ENCODE measurements at places on chromosomes 12 and 14.

GRCh38 chr14:64326502-64326901, 32.3 kb upstream of the ESR2 start:
- DNase-seq = no peak
- no peak overlapping the region for H3K27ac ChIP-seq

- H3K27me3 ChIP-seq = no peaks in the 10 kb centered on the region
- no peak overlapping the region for H3K4me3 ChIP-seq
- no peaks in the 10 kb centered on the region for H3K4me1 ChIP-seq
- H3K36me3 ChIP-seq = no peaks in the 10 kb centered on the region
- no peak for DNase-seq
Measured at GRCh38 chr12:64320611-64321010, 69.9 kb downstream of the C12orf56 start.

DNA sequence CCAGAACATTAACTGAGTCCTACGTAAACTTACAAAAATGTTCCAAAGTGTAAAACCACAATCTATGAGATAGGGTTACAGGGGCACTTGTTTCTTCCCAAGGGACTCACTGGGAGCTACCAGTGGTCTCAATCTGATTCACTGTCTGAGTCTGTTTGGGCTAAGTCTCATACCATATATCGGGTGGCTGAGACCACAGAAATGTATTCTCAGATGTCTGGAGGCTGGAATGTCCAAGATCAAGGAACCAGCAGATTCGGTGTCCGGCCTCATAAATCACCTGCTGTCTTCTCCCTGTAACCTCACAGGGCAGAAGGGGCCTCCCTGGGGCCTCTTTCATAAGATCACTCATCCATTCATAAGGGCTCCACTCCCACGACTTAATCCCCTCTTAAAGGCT, 616.3 kb upstream of the TMEM132C start:
- H3K27ac ChIP-seq = no peak overlapping the region
- H3K4me1 ChIP-seq = no peaks in the 10 kb centered on the region
- no peak for DNase-seq
- H3K36me3 ChIP-seq = no peaks in the 10 kb centered on the region

GRCh38 chr12:78005094-78005492, 174.4 kb downstream of the NAV3 start:
- H3K4me3 ChIP-seq = no peak overlapping the region
- no peaks in the 10 kb centered on the region for H3K36me3 ChIP-seq
- no peak overlapping the region for H3K27ac ChIP-seq
- no peak for DNase-seq

DNA sequence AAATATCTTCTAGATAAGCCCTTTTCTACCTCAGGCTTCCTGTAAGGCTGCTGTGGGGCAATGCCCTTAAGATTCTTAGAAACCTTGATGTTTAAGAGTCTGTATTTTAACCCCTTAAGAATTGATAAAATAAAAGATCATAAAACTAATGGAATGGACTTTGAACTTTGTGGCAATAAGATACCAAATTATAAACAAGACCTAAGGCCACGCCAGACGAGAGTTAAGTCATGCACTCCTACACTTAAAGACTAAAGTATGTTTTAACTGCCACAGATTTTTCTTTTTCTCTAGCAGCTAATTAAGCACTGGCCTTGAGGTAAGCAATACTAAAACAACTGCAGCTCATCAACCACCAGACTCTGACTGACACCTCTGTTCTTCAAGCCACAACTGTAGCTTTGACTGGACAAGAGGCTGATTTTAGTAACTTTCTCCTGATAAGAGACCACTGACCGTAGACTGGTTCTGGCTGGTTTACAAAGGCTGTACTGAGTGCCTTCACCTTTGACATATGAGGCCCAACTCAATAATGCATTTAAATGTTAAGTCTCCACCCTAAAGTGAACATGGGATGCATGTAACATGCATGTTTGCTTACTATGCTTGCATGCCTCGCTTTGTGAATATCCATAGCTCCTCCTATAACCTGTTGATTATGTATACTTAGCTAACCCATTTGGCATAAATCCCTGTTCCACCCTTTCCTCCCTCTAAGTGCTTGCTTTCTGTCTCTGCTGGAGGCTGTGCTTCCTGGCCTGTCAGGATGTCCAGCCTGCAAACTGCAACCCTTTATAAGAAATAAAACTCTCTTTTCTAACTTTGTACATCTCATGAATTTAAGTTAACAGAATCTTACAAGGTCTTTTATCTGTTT, 71.9 kb downstream of the KLHL28 start:
- no peaks in the 10 kb centered on the region for H3K27me3 ChIP-seq
- no peaks in the 10 kb centered on the region for H3K36me3 ChIP-seq
- no peaks in the 10 kb centered on the region for H3K4me1 ChIP-seq
- DNase-seq = no peak

DNA sequence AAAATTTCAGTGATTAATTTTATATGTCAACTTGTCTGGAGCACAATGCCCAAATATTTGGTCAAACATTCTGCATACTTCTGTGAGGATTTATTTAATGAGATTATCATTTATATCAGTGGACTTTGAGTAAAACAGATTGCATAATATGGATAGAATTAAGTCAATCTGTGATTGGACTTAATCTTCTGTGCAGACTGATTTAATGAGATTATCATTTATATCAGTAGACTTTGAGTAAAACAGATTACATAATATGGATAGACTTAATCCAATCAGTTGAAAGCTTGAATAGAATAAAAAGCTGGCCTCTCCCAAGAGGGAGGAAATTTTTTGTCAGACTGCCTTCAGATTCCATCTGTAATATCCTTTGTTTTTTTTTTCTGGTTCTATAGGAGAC, 1413.2 kb downstream of the LRFN5 start:
- H3K4me3 ChIP-seq = no peak overlapping the region
- H3K4me1 ChIP-seq = no peaks in the 10 kb centered on the region

- H3K27me3 ChIP-seq = no peaks in the 10 kb centered on the region
- H3K36me3 ChIP-seq = no peaks in the 10 kb centered on the region
- H3K27ac ChIP-seq = no peak overlapping the region
- DNase-seq = no peak
- peaks cover 2% of the 10 kb centered on the region for H3K4me1 ChIP-seq
Measured at GRCh38 chr14:75561013-75561432, 17.4 kb upstream of the FLVCR2 start.

DNA sequence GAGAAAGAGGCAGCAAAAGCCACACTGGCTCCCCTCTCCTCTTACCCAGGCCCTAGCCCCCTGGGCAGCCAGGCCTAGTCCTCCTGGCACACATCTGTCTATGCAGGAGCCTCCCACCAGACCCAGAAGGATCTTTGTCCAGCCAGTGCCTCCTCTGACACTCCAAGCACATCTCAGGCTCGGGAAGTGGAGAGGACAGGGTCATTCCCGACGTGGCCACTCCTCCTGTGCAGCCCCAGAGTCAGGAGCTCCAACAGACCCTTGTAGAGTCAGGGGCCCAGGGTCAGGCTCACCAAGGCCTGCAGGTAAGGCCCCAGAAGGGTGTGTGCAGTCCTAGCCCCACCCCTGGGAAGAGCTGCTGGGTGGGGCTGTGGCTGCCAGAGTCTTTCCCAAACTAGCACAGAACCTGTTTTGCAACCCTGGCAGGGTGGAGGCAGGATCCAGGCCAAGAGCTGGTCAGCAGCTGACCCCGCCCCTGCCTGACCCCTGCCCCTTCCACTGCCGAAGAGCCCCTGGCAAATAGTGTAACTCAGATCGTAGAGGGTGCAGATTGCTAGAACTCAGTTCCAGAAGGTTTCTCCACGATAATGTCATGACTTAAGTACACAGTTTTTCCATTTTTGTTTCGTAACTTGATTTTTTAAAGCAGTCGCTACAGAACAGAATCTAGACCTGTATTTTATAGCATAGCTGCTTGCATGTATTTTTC, 26.6 kb upstream of the PNMA1 start:
- peaks cover 45% of the 10 kb centered on the region for H3K4me1 ChIP-seq
- H3K27ac ChIP-seq = peak overlapping the region; percentile 86
- H3K27me3 ChIP-seq = no peaks in the 10 kb centered on the region
- peaks cover 13% of the 10 kb centered on the region for H3K36me3 ChIP-seq

- no peak overlapping the region for H3K4me3 ChIP-seq
- no peak for DNase-seq
- H3K27me3 ChIP-seq = no peaks in the 10 kb centered on the region
- H3K36me3 ChIP-seq = no peaks in the 10 kb centered on the region
- no peaks in the 10 kb centered on the region for H3K4me1 ChIP-seq
- H3K27ac ChIP-seq = no peak overlapping the region
Measured at GRCh38 chr12:115010324-115010995, 326.5 kb upstream of the TBX3 start.

DNA sequence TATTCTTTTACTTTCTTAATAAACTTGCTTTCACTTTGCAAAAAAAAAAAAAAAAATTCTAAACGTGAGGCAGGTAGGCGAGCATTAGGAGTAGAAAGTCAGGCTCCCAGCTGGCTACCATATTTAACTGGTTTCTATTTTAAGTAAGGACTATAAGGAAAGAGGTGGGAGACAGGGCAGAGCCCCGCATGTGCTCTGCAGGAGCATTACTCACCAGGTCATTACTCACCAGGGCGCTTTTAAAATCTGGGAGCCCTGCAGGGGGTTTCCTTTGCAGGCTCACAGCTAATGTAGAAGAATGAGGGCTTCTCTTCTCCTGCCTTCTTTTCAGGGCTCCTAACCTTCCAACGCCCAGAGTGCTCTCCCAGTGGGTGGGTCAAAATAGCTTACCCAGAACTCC, 14.0 kb upstream of the DPF3 start:
- H3K36me3 ChIP-seq = no peaks in the 10 kb centered on the region
- H3K27me3 ChIP-seq = no peaks in the 10 kb centered on the region
- no peak overlapping the region for H3K4me3 ChIP-seq
- no peak overlapping the region for H3K27ac ChIP-seq
- DNase-seq = no peak

DNA sequence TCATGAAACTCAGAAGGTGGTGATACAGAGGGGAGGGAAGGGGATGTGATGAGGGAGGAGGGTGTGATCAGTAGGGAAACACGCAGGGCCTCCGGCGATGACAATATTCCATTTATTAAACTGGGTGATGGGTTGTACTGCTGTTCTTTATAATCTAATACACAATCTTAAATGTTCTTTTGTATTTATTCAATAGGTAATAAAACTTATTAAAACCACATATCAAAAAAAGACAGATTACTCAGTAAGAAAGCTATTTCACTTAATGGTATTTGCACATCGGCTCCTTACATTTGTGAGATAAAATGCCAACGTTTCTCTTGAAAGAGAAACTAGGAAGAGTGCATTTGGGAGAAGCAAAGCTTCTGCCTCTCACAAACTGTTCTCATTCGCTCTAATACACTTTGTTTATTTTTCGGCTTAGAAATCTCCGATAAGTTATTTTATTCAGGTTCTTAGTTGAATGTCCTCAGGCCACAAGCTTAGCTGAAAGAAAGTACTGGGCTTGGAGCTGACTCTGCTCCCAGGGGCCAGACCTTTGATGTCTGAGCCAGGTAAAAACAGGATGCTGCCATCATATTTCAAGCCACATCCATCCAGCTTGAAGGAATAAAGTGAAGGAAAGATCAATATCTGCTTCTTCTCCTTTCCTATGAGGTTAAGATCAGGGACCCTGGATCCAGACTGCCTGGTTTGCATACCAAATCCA, 17.5 kb downstream of the STON2 start:
- DNase-seq = no peak
- H3K4me3 ChIP-seq = no peak overlapping the region
- no peaks in the 10 kb centered on the region for H3K4me1 ChIP-seq
- H3K27ac ChIP-seq = no peak overlapping the region

DNA sequence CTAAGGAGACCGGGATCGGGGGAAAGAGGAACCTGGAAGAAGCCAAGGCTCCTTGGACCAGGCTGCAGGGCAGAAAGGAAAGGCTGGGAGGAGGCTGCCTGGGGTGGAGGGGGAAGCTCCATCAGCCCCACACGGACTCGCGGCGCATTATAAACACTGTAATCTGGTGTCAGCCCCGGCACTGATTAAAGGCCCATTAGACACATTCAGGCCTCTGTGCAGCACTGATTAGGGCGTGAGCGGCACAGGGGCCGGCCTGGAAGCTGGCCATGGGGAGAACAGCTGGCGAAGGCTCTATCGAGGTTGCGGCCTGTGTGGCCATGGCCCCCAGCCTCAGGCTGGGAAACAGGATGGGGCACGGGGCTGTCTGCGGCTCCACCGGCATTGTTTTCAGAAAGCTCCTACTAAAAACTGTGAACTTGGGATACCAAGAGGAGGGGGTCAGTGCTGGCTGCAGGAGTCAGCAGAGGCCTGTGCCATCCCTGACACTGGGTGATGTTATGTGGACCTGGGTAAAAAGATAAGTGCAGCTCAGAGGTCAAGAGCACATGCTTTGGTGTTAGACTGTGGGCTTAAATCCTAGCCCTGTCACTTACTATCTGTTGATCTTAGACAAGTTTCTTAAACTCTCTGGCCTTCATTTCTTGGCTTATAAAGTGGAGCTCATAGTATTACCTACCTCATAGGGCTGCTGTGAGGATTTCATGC, 10.6 kb downstream of the ACVRL1 start:
- peaks cover under 1% of the 10 kb centered on the region for H3K4me1 ChIP-seq
- H3K4me3 ChIP-seq = no peak overlapping the region
- H3K36me3 ChIP-seq = no peaks in the 10 kb centered on the region
- no peak for DNase-seq
- no peaks in the 10 kb centered on the region for H3K27me3 ChIP-seq

- no peaks in the 10 kb centered on the region for H3K27me3 ChIP-seq
- H3K36me3 ChIP-seq = no peaks in the 10 kb centered on the region
- H3K4me3 ChIP-seq = peak overlapping the region; percentile 75
- peaks cover 35% of the 10 kb centered on the region for H3K4me1 ChIP-seq
- H3K27ac ChIP-seq = peak overlapping the region; percentile 73
- DNase-seq = no peak
Measured at GRCh38 chr12:1594006-1594260, 448 bp downstream of the FBXL14 start.

GRCh38 chr14:56905282-56905681, 95.0 kb upstream of the OTX2 start:
- H3K4me3 ChIP-seq = no peak overlapping the region
- no peaks in the 10 kb centered on the region for H3K36me3 ChIP-seq
- no peak overlapping the region for H3K27ac ChIP-seq
- no peaks in the 10 kb centered on the region for H3K4me1 ChIP-seq

DNA sequence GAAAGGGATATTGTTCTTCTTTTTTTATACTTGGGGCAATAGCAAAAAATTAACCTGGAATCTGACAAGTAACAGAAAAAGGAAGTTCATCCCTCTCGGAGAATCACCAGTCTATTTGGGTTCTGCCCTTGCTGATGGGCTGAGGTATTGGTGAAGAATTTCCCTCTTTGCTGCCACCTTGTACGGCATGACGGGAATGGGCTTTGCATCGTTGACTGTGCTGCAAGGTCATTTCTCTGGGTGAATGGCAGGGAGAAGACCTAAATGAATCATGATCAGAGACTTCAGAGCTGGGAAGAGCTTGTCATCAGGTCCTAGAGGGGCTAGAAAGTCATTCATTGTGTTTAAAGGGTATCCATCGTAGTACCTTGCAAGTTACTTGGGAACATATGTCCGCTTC, 12.0 kb downstream of the C1S start:
- no peaks in the 10 kb centered on the region for H3K27me3 ChIP-seq
- no peak overlapping the region for H3K27ac ChIP-seq
- no peak for DNase-seq
- H3K4me1 ChIP-seq = no peaks in the 10 kb centered on the region
- no peaks in the 10 kb centered on the region for H3K36me3 ChIP-seq
- H3K4me3 ChIP-seq = no peak overlapping the region

Data from T-cell (primary cell).